ENCODE measurements at places on chromosomes 12 and 14. TPM values are rescaled to one million over a fixed set of nuclear protein-coding genes. Genes with fewer than 3 reads are reported as not detected.

DNA sequence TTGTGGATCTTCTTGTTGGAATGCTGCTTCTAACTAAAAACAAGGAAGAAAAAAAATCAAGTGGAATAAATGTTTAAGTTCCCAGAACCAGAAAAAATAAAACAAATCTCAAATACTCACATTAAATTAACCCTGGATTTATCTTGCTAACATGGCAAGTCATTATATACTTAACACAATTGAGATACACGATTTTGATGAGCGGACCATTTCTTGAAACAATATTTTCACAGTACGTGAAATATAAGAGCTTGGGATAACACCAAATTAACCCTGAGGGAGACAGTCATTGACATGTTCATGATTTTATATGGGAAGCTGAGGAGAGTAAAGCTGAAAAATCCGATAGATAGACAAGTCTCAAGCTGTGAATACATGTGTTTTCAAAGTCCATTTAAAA, 128.6 kb downstream of the PTCSC3 start:
- no peak for DNase-seq
- H3K36me3 ChIP-seq: no peaks in the 10 kb centered on the region
- H3K27ac ChIP-seq: no peak overlapping the region

DNA sequence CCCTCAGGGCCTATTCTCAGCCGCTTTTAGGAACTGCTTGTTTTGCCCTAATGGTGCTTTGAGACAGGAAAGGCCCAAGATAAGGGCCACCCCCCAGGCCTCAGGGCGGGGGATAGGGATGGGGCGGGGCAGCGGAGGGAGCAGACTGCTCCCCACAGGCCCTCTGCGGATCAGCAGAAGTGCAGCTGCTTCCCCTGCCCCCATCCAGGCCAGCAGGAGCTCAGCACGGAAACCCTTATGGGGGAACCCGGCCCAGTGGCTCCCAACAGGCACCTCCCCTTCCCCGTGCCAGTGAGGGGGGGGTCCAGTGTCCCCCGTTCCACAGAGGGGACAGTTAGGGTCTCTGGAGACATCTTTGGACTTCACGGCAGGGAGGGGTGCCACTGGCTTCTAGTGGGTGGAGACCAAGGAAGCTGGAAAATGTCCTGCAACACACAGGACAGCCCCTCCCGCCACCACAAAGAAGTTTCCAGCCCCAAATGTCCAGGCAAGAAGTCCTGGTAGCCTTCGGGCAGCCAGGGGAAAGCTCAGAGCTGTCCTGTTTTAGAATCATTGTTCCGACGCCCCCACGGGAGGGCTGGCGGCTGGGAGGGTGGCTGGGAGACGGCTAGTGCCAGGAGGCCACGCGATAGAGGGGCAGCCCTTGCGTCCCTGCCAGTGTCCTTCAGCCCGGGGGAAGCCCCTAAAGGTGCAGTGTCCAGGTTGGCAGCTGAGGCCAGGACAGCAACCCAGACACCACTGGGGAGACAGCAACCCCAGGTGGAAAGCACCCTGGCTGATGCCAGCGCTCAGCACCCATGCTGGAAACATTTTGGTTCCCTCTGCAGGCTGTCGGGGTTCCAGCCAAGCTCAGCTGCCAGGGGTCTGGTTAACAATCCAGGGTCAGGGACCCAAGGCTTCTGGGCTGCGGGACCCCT, 10.4 kb upstream of the GPR132 start:
- H3K36me3 ChIP-seq: no peaks in the 10 kb centered on the region
- H3K4me1 ChIP-seq: peaks cover 6% of the 10 kb centered on the region
- DNase-seq: no peak
- H3K27ac ChIP-seq: no peak overlapping the region

GRCh38 chr14:34460841-34461240, 1.2 kb downstream of the SPTSSA start:
- H3K4me3 ChIP-seq: peak overlapping the region; percentile 96
- H3K27ac ChIP-seq: peak overlapping the region; percentile 82
- DNase-seq: no peak
- H3K4me1 ChIP-seq: peaks cover 16% of the 10 kb centered on the region
- H3K36me3 ChIP-seq: no peaks in the 10 kb centered on the region

DNA sequence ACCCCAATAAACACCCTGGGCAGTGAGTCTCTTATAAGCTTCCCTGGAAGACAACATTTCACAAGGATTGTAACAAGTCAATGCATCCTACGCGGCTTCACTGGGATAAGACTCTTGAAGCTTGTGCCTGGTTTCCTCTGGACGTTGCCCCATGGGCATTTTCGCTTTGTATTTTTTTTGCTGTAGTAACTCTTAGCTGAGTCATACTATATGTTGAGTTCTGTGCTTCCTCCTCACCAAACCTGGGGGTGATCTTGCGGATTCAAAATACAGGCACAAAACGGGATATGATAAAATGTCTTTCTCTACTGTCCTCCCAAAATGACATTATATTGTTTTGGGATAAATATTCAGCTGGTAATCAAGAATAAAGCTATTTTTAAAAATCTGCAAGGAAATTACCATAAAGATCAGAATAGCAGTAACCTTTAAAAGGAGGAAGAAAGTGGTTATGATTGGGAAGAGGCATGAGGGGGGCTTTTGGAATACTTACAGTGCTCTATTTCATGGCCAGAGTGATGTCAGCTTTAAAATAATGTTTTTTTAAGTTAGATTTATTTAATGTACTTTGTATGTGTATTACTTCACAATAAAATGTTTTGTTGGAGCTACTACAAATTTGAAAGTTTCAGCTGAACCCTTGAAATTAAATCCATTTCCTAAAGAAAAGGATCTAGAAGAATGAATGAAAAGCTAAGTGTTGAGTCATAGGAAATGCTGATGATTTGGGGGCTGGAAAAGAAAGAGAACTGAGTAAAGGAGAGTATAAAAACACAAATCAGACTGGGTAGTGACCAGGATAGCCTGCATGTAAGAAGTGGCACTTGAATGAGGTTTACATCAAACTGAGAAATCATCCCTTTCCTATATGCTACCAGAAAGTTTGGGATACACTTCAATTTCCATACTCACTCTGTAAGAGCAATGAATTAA, 14.7 kb downstream of the BTBD7 start:
- peaks cover 7% of the 10 kb centered on the region for H3K36me3 ChIP-seq
- H3K27ac ChIP-seq: no peak overlapping the region
- DNase-seq: no peak
- H3K27me3 ChIP-seq: no peaks in the 10 kb centered on the region
- H3K4me1 ChIP-seq: peaks cover 24% of the 10 kb centered on the region

The CPNE6 gene
- polyA plus RNA-seq: not detected

DNA sequence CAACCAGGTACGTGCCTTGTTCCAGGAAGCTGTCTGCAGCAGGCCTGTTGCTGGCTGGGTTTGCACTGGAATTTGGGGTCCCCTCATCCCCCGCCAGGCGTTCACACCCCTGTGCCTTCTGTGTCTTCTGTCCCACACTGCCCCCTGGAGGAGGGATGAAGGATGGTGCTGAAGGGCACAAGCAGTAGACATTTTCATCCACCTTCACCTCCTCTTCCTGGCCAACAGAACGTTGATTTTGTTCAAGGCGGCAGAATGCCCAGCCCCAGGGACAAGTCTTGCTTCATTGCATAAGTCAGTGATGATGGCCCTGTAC, 122.1 kb downstream of the CALM1 start:
- no peak overlapping the region for H3K27ac ChIP-seq
- peaks cover 3% of the 10 kb centered on the region for H3K4me1 ChIP-seq
- no peaks in the 10 kb centered on the region for H3K36me3 ChIP-seq
- H3K27me3 ChIP-seq: peaks cover 8% of the 10 kb centered on the region

GRCh38 chr14:37116933-37117849, 55.2 kb downstream of the SLC25A21 start:
- no peak for DNase-seq
- peaks cover 15% of the 10 kb centered on the region for H3K4me1 ChIP-seq
- no peaks in the 10 kb centered on the region for H3K36me3 ChIP-seq
- H3K4me3 ChIP-seq: no peak overlapping the region
- H3K27ac ChIP-seq: no peak overlapping the region

DNA sequence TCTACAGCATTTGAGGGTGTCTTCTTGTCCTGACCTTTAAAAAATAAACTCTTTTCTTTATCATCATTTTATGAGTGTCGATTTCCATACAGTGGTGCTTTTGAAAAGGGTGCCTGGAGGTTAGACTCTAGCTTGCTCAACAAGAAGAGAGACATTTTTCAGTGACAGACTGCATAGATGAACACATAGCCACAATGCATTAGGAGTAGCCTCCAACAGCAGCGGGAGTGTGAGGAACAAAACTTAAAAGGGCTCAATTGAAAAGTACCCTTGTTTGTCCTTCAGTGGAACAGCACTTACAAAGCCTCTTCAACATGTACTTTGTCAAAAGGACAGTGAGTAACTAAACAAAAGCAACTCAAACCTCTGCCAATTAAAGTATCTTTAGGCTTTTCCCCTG, 119.3 kb downstream of the SOX5 start:
- H3K4me3 ChIP-seq: no peak overlapping the region
- H3K27ac ChIP-seq: no peak overlapping the region
- H3K36me3 ChIP-seq: no peaks in the 10 kb centered on the region
- H3K27me3 ChIP-seq: no peaks in the 10 kb centered on the region
- DNase-seq: no peak
- H3K4me1 ChIP-seq: no peaks in the 10 kb centered on the region

DNA sequence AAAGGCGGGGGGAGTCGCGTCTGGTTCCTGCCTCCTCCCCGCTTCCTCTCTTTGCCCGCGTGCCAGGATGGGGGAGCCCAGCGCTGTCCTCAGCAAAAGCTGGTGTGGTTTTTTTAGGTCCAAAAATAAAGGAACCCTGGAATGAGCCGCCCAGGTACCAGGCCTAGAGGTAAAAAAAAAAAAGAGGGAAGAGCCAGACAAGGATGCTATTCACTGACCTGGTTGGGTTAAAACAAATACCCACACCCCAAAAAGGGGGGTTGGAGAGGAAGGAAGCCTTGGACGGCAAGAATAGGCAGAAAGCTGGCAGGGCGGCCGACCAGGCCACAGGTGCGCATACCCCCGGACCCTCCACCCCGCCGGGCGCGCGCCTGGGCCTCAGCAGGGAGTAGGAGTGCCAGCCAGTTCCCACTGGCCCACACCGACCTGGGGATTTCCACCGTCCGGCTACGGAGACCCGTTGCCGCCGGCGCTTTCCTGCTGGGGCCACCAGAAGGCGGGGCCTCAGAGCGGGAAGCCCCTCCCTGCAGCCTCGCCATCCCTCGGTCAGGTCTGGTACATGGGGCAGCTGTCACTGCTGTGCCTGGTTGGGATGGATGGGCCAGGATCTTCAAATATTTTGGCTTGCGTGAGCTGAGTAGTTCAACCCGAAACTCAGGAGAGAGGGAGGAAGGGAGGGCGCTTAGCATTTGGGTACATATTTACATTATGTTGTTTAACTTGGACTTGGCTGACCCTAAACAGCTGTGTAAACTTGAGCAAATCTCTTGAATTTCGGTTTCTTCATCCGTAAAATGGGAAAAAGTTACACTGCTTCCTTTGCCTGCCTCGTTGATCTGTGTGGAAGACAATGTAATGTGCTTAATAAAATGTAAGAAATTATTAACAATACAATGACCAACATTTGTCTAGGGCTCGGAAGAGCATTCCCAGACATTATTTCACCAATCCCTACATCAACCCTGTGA, 5.4 kb upstream of the IRF2BPL start:
- DNase-seq: no peak
- H3K27ac ChIP-seq: peak overlapping the region; percentile 98
- H3K36me3 ChIP-seq: no peaks in the 10 kb centered on the region
- peaks cover 60% of the 10 kb centered on the region for H3K4me1 ChIP-seq
- H3K4me3 ChIP-seq: peak overlapping the region; percentile 75

GRCh38 chr12:74415633-74416032, 122.0 kb upstream of the ATXN7L3B start:
- no peak overlapping the region for H3K27ac ChIP-seq
- no peaks in the 10 kb centered on the region for H3K4me1 ChIP-seq
- DNase-seq: no peak
- no peaks in the 10 kb centered on the region for H3K27me3 ChIP-seq
- no peaks in the 10 kb centered on the region for H3K36me3 ChIP-seq

Measured in keratinocyte (primary cell).